ENCODE measurements at places on chromosomes 5 and 9.

GRCh38 chr9:71634752-71635151, 133.6 kb downstream of the CEMIP2 start:
- no peak for DNase-seq

- DNase-seq = no peak
Observed at GRCh38 chr9:82989929-82990328, 73.0 kb downstream of the RASEF start.

- no peak for DNase-seq
Observed at GRCh38 chr5:111229871-111230810, 6.0 kb downstream of the CAMK4 start.

GRCh38 chr5:127683008-127683407, 20.2 kb upstream of the CCDC192 start:
- DNase-seq = no peak

DNA sequence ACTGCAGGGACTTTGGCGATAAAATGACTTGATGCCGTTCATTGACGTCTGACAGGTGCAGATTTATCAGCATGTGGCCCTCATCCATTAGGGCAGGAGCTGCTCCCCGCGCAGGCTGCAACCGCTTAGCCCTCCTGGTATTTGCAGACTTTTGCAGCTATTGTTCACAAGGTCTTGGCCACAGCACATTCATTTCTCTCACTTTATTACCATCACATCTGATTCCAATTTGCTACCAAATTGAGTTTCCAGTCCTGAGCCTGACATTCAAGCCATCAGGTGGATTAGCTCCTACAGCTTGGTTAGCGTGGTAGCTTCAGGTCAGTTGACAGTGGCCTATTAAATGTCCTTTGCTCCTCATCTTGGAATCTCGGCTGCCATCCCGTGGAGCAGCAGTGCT, 299.2 kb downstream of the CD180 start:
- DNase-seq = no peak

DNA sequence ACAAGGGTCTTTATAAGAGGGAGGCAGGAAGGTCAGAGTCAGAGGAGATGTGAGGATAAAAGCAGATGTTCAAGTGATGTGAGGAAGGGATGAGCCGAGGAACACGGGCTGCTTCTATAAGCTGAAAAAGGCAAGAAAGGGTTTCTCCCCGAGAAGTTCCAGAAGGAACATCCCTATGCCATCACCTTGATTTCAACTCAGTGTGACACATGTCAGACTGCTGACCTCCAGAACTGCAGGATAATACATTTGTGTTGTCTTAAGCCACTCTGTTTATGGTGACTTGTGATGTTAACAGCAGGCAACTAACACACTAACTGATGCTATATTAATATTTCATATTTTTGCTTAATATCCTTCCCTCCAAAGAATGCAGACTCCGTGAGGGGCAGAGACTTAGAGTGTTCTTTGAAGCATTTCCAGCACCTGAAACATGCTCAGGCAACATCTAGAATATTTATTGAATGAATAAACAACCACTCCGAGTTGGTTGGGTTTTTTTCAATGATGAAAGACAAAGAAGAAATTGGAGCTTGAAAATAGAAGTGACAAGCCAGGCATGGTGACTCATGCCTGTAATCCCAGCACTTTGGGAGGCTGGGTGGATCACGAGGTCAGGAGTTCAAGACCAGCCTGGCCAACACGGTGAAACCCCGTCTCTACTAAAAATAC, 77.6 kb upstream of the ADRA1B start:
- no peak for DNase-seq

DNA sequence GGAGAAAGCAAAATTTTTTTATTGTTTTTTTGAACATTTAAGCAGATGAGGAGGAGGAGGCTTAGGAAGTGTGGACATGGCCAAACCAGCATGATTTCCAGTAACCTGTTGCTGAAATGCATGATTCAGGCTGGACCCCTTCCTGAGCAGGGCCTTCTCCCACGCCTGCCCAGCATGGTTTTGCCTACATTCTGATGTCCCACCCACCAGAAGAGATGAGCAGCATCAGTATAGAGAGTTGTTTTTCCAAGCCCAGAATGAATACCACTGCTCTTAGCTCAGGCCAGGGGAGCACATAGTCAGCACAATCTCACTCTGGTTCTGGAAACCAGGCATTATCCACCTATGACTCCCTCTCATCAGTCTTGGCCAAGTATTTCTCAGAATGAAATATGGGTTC, 90.1 kb downstream of the PAPPA start:
- no peak for DNase-seq

GRCh38 chr5:154642499-154643245, 112.5 kb upstream of the LARP1 start:
- DNase-seq = peak; percentile 86

GRCh38 chr5:2906302-2907090, 155.0 kb upstream of the IRX2 start:
- no peak for DNase-seq

DNA sequence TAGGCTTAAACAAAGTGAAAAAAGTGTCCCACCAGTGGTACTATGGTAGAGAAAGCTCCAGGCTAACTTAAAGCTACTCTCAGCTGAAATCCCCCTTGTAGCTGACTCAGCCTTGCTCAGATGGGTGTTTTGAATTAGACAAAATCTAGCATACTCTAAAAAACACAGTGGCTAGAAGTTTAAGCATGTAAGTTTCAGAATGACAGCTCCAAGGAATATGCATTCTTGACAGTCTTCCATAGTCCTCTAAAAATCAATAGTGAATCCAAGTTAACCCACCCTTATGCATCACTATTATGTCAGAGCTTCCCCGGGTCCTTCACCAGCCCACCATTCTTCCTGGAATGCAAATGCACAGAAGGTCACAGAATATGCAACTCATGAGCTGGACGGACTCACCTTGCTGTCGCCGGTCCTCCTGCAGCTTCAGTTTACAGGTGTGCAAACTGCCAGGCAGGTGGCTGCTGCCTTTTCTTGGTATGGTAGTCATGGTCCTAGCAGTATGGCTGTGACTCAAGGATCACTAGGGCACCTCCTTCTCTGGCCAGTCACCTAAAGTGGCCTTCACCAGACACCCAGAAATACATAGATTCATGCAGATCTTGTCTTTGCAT, 668 bp downstream of the RANBP3L start:
- DNase-seq = no peak

DNA sequence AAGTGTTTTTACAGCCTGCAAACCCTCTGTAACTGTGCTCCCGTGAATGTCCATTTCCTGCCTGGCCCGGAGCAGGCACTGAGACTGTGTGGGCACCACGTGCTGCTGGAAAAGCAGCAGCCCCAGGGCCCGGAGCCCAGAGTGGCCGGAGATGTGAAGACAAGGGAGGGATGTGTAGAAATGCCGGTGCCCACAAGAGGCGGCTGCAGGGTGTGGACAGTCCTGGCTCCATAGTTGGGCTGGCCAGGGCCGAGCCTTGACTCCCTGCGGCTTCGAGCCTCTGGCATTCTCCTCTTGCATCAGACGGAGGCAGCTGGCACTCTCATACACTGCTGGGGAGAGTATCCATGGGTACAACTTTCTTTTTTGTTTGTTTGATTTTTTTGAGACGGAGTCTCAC, 13.2 kb upstream of the GFPT2 start:
- no peak for DNase-seq

DNA sequence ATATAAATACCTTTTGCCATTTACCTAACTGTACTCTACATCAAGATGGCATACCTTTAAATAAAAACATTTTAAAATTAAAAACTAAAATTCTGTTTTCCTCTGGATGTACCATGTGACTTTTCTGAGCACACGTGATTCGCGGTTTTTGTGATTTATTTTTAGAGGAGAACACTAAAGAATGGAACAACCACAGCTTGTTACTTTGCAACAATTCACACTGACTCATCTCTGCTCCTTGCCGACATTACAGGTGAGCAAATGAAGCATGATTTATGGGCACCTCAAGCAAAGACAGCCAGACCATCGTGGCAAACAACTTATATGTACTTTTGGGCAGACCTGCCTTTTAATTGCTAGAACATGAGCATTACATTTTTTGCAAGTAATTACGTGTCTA, 61.3 kb downstream of the GDA start:
- no peak for DNase-seq

GRCh38 chr5:71482132-71482531, 26.7 kb downstream of the BDP1 start:
- no peak for DNase-seq

DNA sequence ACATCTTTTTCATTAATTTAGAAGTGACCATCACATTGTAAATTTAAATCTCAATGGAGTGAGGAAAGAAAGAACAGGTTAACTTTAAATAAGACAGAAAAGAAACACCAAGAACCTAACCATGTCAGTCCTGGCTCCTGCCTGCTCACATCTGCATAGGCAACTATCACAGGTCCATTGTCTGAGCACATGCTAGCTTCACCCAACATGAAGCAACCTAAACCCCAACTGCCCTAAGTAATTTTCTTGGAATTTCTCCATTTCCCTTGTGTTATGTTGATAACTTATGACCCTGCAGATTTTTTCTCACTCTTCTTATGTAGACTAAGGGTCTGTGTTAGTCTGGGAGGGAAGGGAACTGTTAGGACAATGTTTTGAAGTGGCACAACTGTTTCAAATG, 2205.8 kb upstream of the ACO1 start:
- DNase-seq = no peak

DNA sequence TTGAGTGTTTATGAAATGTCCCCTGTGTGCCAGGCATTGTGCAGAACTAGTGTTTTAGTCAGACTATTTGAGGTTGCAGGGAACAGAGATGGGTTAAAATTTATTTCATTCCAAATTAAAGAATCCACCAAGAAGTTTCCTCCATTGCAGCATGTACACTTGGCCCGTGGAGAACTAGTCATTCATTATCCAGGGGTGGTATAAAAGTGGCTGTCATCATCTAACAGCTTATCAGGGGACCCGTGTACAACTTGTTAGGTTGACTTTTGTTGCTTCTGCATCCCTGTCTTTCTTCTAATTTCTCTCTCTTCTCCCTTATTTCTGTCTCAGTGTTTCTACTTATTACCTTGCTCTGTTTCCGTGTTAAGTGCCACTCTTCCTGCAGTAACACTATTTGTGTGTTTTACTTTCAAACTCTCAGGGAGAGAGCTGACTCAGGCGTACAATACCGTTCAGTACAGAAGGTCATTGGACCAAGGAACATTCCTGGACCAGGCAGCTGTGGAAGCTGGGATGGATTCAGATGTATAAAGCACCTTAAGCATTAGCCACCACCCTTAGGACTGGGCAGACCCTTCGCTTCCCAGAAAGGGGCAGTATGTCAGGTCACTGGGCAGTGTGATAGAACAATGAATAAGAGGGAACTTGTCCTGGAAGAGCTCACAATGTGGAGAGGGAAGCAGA, 36.1 kb downstream of the MAP3K1 start:
- DNase-seq = no peak

- no peak for DNase-seq
Observed at GRCh38 chr5:143328589-143329220, 74.8 kb downstream of the NR3C1 start.

DNA sequence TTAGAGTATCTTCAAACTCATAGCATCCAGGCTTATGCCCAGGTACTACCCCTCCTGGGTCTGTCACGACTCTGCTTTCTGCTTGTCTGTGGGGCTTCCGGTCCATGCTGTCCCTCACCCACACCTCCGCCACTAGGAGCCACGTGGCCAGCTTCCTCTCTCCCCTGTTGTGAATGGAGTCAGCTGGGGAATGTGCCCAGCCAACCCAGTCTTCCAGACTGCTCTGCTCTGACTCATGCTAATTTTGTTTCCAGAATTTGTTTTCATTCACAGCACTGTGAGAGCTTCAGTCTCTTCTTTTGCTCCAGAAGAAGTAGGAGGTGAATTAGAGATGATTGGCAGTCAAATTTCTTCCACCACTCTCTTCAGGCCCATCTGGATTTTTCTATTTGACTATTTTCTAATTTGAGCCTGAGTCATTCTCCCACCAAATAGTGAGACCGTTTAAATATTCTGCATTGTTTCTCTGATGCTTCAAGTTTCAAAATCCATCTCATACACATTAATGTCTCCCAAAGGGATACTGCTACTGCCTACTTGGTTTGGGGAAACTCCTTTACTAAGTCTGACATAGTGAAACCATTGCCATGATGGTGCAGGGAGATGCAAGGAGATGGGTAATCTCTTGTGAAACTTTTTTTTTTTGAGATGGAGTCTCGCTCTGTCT, 424.1 kb upstream of the KIF2A start:
- no peak for DNase-seq

DNA sequence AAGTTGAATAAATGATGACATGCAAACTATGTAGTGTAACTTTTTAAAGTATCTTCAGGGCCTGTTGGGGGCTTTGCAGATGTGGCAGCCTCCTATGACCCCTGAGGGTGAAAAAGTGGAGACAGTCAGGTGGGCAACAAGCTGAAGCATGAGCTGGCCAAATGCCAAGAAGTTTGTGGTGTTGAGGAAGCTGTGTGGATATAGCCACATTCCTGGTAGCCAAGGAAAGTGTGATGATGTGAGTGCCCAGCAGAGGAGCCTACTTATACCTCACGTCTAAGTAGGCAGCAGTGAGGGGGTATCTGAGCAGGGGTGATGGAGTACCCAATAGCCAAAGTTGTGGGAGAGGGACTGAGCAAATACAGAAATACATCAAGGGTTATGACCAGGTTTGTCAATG, 621.2 kb upstream of the CDH6 start:
- no peak for DNase-seq

- peak; percentile 14 for DNase-seq
Observed at GRCh38 chr9:10252174-10252573, 360.6 kb downstream of the PTPRD start.

- DNase-seq = no peak
Observed at GRCh38 chr5:79329453-79329852, 93.5 kb downstream of the JMY start.

DNA sequence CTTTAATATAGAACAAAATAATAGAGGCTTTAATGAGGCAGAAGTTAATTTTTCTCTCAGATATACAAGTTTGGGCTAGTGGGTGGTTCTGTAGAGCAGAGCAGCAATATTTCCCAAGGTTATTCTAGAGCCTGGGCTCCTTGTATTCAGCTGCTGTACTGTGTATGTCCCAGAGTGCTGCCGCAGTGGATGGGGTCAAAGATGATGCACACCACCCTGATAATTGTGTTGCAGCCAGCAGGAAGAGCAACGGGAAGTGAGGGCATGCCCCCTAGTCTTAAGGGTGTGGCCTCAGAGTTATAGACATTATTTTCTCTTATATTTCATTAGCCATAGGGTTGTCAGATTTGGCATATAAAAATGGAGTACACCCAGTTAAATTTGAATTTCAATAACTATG, 23.9 kb upstream of the KIF4B start:
- DNase-seq = no peak

- no peak for DNase-seq
Observed at GRCh38 chr5:91357806-91358205, 25.3 kb downstream of the ARRDC3 start.

DNA sequence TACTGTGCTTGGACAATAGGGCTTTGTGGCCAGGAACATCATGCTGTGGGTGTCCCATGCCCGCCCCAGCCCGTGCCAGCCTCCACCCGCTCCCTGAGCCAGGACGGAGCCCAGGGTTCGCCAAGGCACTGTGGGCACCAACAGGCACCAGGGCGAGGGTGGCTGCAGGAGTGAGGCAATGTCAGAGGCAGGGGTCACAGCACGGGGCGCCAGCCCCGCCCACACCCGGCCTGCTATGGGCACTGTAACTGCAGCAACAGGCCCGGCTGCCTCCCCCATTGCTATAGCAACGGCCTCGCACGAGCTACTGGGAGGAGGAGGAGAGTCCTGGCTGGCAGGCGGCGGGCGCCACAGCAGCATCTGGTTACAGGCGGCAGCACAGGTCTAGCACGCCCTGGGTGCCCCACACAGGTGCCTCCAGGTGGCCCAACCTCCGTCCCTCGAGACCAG, 2.5 kb downstream of the ABCA2 start:
- DNase-seq = no peak

GRCh38 chr5:172832383-172833315, 1.4 kb upstream of the ERGIC1 start:
- no peak for DNase-seq
